ENCODE measurements at places on chromosomes 2 and 18.

DNA sequence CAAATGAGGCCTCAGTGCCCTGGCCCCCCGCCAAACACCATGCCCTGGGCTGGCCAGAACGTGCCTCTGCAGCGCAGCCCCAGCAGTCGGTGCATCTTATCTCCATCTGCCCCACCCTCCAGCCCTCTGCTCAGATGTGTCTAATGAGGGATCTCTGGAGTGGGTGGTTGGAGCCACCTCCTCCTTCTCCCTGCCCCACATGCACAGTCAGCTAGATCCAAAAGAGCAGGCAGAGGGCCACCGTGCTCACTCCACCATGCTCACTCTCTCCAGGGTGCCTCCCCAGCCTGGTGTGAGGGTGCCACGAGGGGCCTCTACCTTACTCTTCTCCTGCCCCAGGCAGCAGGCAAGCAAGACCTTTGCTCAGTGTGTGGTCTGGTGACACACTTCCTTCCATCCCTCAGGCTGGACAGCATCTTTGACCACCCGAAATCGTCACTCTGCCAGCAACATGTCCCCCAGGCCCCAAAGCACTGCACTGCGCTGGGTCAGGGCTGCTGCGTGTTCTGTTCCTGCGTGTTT is 266.1 kb upstream of the HDAC4 start:
- DNase-seq: peak; percentile 26

- DNase-seq: no peak
Measured at GRCh38 chr2:63875131-63875527, 33.4 kb downstream of the UGP2 start.

DNA sequence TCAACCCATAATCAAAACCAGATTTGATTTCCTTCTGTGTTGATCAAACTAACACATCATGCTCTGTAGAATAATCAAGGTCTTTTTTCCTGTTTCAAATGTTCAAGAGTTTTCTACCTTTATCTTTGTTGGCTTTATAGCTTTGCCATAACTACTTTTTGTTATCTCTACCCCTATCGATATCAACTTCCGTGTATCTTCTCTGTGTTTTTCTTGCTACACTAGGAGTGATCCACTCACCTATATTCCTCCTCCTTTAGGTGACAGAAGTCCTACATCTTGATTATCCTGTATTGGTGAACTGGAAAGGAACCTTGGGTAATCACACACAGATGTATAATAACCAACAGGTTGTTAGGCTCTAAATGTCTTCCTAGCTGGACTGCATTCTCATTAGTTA is 85.5 kb downstream of the LTBP1 start:
- no peak for DNase-seq

- peak; percentile 53 for DNase-seq
Measured at GRCh38 chr18:44680273-44681075, at the start of gene SETBP1. Gene SETBP1 (plus strand): TSS chr18:44680888. CDS start chr18:44701347, 20,459 bp downstream.

DNA sequence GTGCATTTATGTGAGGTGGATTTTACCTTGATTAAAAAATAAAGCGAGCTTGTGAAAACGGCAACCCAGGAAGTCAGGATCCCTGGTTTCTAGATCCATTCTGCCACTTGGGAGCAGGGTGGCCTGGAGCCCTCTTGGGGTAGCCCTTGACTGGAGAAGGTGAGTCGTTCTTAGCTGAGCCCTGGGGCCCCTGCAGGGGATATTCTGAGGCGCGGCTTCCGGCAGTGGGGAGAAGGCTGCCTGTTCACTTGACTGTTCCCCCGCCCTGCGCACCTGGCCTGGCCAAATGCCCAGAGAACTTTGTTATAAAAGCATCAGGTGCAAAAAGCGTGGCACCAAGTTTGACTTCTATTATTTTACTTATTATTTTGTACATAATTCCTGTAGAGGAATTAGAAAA is 221.9 kb downstream of the DYSF start:
- no peak for DNase-seq
